ENCODE measurements at places on chromosomes 7 and 10.

GRCh38 chr10:118621304-118621942 is 26.0 kb upstream of the PRLHR start:
- DNase-seq, result peak; percentile 51

DNA sequence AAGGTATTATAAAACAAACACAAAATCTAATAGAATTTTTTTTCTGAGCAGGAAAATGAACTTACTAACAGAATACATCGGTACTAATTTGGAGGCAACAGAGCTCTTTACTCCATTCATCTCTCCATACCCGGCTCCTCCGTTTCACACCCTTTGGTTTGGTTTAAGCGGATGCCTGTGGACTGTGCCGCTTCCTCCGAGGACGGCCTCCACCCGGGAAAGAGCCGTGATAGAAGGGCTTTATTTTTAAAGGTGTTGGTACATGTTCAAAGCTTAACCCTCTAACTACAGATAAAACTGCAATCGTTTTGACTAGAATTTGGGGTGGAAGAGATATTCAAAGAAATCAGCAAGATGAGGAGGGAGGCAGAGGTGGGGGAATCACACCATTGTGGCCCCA is 1.9 kb downstream of the VIPR2 start:
- no peak for DNase-seq

DNA sequence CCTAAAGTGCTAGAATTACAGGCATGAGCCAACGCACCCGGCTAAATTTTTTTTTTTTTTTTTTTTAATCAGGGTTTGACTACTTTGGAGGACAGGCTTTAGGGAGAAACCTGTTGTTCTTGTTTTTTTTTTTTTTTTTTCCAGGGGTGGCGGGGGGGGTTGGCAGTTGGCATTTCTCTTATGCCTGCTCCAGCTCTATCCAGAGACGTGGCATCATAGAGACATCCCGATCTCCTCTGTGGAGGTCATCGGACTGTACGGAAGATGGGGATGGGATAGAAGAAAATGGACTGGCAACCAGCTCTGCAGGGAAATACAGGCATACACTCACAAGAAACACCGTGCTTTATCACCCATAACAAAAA is 130.8 kb downstream of the PRPF18 start:
- DNase-seq, result no peak

DNA sequence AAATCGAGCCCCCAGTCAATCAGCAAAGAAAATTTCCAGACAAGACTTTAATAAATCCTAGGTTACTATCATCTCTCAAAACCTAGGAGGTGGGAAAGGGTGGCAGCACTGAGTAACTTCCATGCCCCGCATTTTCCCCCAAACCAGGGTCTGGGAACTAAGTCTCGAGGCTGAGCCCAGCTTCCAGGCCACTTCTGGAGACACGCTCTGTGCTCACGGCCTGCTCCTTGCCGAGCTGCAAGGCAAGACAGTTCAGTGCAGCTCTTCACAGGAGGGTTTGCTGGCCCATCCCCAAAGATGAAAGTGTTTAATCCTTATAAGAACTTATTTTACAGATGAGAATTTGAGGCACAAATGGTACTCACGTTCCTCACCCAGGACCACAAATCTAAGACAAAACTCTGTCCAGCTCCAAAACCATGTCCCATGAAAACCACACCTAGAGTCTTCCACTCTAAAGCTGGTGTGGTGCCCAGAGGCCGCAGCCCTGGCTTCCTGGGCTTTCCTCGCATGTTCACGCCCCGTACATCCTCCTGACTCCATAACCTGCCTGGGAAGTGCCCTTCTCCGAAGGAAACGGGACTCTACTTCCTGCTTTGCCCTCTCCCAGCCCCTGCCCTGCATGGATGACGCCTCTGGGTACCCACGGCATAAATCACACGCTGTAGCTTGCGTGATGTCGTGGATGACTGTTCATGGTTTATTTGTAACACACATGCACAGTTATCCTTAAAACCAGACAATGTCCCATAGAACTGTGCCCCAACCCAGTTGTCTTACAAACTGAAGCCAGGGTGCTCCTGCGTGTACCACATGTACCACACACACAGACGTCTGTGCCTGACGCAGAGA is 201.2 kb downstream of the DIP2C start:
- no peak for DNase-seq

DNA sequence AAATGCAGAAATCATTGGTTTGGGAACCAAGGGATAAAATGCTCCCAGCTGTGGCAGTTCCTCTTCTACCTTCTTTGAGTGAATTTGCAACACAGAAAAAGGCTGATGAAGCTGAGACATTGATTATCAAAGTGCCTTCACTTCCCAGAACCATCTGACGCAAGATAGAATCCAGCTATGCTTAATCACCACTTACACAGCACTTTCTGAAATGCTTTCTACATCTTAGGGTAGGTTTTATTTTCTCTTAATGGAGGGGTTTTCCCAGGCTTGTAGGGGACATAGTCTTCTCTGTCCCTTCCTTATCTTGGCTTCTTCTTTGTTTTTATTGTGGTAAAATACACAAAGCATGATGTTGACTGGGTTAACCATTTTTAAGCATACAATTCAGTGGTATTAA is 332.6 kb upstream of the ZNF32 start:
- DNase-seq, result no peak

GRCh38 chr10:58479045-58479444 is 33.6 kb upstream of the BICC1 start:
- DNase-seq, result no peak

- DNase-seq, result no peak
These were observed 298.5 kb downstream of the ELMO1 start for GRCh38 chr7:37150180-37150579.

GRCh38 chr10:75982611-75983369 is 551.4 kb downstream of the LRMDA start:
- no peak for DNase-seq

DNA sequence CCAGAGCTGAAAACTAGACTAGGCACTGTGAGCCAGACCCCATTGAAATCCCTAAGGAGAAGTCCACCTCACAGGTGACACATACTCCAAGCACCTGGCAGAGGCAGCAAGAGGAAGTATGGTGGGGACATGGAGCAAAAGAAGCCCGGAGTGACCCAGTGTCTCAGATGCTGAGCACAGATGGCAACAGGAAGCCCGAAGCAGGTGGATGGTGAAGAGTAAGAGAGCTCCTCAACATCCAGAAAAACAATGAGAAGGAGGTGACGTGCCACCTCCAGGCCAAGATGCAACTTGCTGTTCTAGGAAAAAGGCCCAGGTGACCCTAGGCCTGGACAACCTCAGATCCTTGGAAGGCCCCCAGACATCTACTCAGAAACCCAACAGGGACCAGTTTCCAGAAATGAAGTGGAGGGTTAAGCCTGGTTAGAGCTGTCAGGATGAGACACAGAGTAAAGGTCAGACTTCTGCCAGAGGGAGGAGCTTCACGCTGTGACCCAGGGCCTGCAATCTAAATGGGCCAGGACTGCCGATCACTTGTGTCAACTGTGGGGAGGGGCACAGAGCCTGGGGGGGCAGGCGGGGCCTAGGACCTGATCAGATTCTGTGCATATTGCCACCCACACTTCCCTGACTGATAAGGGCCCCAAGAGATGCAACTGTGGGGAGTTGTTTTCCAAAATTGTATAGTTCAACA is 2.4 kb upstream of the COBL start:
- DNase-seq, result no peak

DNA sequence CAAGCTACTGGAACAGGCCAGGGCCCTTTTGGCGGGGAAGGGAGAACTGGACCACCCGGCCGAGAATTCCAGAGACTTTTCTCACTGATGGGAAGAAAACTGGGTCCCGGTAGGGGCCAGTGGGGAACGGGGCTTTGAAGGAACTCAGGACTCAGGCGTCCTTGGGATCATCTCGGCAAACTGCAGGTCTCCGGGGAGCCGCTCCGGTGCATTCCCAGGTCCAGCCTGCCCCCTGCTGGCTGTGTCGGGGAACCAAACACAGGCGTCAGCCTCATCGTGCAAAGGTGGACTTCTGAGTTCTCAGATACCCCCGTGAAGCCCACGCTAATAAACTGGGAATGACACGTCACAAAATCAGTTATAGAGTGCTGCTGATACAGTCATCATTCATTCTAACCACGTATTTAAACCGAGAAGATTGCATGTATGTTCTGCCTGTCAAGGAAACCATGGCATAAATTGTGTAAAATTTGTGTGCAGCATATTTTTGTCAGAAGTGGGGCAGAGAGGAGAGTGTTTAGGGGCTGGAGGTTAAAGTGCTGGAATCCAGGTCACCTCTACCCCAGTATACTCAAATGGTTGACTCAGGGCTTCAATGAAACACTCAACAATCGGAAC is 76.1 kb upstream of the CPXM2 start:
- DNase-seq, result peak; percentile 73

GRCh38 chr10:127996586-127996985 is 89.7 kb downstream of the PTPRE start:
- no peak for DNase-seq

DNA sequence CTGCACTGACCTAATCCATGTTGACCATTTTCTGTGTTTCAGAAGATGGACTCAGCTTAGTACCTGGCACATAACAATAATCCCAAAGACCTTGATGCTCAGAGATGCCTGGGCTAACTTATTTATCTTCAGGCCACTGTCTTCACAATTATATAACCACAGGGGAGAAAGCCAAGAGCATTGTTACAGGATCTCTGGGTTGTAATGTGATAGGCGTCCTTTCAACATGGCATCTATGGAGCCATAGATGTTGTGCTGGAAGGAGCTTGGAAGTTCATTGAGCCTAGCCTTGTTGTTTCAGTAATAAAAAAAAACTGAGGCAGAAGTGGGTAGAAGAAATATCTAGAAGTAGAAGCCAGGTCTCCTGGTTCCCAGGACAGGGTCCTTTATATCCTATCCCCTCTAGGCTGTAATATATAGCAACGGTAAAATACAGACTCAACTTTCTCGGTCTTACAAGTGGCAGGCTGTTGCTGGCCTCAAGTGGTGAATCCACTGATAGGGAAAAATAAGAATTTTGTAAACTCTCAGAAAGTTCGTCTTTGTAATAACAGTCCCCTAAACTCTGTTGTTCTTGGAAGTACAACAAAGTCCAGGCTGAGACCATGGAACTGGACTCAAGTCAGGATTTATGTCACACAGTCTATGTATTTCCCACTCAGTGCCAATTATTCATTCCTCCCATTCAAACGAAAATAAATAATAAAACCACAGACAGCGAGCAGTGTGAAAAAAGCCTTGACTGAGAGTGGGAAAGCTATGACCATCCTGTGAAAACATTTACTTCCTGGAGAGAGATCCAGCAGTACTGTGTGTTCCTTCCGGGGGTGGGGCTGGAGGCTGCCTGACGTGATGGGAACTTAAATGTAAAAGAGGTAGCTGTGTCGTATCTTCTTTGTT is 277.6 kb downstream of the REEP3 start:
- no peak for DNase-seq

DNA sequence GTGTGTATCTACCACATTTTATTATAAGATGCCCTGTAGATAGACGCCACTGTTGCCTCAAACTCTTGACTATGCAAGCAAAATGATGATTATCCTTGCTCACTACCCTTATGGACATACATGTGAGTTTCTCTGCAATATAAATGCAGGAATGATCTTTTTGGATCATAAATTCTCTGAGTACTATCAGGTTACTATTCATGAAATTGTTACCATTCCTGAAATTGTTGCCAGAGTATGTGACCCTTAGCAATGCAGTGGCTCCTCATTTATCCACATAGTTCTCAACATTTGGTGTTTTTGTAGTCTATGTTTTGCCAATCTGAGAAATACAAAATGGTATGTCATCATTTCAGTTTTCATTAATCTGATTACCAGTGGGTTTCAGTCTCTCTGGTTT is 166.2 kb upstream of the FAM3C start:
- no peak for DNase-seq

DNA sequence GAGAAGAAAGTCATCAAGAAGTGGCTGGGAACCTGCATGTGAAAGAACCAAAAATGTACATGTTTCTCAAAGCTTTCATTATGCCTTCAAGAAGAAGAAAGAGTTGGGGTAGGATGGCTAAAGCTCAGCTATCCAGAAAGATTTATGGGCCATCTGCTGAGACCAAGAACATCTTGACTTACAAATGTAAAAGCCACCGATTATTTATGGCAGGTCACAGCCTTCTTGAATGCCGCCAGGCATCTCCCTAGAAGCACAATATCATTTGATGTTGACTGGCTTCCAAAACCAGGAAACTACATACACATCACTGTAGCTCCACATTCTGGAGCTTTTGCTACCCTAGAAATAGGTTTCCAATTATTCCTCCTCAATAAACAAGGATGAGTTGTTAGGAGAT is 254.2 kb upstream of the AOAH start:
- no peak for DNase-seq

- DNase-seq, result peak; percentile 21
These were observed 683 bp downstream of the MACROH2A2 start for GRCh38 chr10:70053218-70053840.

DNA sequence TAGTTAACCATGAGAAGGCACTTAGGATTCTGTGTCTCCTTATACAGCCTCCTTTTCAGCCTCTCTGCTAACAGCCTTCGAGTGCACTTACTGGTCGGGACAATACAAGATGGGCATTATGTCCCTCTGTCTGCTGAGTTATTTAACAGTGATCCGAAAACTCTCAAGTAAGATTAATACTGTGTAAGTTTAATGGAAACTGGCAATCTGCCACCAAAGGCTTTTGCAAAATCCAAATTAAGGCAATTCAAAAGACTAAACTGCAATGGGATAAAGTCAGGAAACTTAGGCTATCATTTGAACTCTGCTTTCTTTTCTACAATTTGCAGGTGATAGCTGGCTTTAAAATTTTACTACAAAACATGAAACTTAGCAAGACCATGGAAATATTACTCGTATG is 477.8 kb downstream of the TFEC start:
- DNase-seq, result no peak

DNA sequence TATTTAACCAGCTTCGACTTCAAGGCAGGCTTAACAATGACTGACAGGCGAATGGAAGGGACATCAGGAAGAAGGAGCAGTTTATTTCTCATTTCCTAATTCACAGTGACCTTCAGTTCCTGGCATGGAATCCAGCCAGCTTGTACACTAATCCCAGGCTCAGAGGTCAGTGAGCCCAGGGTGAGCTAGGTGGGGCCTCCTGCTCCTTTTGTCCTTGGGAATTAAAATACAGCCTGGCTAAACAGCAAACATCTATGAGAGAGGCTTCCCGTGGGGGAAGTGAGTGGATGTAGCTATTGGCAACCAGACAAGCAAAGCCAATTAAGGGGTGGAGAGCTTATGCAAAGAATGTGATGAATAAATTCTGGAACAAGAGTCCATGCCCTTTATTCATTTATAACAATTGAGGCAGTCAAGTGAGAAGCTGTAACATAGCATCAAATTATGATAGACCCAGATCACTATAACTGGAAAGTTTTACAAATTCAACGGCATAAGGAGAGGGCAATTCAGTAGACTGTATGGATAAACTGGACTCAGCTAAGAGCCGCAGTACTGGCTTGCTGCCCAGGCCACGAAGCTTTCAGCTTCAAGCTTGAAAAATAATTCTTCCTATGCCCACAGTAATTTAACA is 57.1 kb downstream of the STK17A start:
- DNase-seq, result no peak

- no peak for DNase-seq
These were observed 18.0 kb upstream of the LIPA start for GRCh38 chr10:89269433-89270152.

GRCh38 chr10:95097805-95098204 is 28.5 kb upstream of the CYP2C8 start:
- DNase-seq, result no peak

Data from activated CD4-positive, alpha-beta T cell treated with anti-CD3 and anti-CD28 coated beads for 48 hours (primary cell).